ENCODE measurements at places on chromosomes 2 and 18.
A peak's percentile ranks its signal among the peaks of the same experiment; 100 is the strongest.

- no peak for DNase-seq
Observed at GRCh38 chr18:73990258-73990657, 157.4 kb downstream of the FBXO15 start.

DNA sequence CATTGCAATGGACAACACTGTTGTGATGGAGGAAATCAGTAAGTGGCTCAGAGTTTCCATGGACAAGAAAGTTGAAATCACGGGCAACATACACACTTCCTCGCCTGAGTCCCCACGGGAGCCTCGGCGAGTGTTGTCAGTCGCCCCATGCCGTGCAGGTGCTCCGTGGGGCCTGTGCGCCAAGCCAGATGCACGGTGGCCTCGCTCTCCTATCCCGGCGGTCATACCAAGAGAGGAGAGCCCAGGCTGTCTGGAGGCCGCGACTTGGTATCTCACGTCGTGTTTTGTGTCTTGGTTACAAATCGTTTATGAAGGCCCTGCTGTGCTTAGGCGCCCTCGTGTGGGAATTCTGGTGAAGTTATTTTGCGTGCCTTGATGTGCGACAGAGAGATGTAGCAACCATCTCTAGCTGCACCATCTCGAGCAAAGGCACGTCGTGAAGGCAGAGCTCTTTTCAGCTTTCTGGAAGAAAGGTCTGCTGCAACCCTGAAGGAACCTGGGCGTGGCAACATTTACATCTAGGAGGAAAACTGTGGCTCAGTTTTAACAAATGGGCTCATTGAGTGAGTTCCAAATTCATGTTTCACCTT, 21.8 kb downstream of the ATG4B start:
- DNase-seq = peak; percentile 29

GRCh38 chr2:9965119-9965822, 13.8 kb downstream of the GRHL1 start:
- DNase-seq = no peak

- no peak for DNase-seq
Observed at GRCh38 chr18:32257084-32257785, 67.4 kb downstream of the MEP1B start.

GRCh38 chr2:44777036-44777435, 164.5 kb upstream of the SIX3 start:
- no peak for DNase-seq

Measured in SW 1271 (cell line).